Stimulated activated memory B cell treated with anti-CD40 and anti-IgM and Interleukin-4, amounts not matched to agents 10 μg/mL and 1 μg/mL and 100 μg/mL, for 72 hours (primary cell): ENCODE measurements at places on chromosomes 6 and 20.
A peak's percentile ranks its signal among the peaks of the same experiment; 100 is the strongest.

DNA sequence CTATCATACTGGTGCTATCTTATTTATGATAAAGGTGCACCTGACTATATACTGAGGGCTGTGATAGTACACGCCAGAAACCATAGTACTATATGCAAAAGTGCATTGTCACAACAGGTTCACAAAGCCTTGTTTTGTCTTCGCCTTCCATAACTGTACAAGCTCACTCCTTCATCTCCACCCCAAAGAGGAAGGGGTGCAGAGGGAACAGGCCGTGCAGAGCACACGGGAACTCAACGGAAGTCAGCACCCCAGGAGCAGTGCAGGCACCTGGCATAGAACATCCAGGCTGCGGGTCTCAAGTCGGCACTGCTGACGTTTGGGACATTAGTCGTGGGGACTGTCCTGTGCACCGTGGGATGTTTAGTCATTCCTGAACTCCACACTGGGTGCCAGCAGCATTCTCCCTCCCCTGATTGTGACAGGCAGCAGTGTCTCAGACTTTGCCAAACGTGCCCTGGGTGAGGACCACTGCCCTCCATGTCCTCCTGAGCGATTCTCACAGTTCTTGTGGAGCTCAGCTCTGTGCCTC lies 99.7 kb downstream of the PXDC1 start:
- ATAC-seq: no peak

DNA sequence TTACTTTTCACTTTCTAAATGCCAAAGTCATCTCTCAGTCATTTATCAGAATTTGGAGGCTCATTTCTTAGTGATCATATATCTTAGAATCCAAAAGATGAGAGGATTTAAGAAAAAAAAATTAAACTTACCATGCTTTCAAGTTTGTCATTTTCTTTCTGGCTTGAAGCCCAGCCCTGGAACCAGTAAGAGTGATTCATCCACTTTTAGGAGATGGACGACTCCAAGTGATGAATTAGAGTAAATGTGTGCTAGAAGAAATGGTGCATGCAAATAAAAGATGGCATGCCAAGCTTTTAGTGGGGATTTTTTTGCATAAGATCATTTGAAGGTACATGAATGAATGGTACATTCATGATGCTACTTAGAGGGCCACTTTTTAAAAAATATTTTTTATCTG lies 20.1 kb downstream of the PLCB1 start:
- ATAC-seq: no peak

GRCh38 chr6:96051555-96051954 lies 35.8 kb downstream of the FUT9 start:
- no peak for ATAC-seq

- ATAC-seq: no peak
Measured at GRCh38 chr20:36830791-36831691, 44.9 kb upstream of the TLDC2 start.

DNA sequence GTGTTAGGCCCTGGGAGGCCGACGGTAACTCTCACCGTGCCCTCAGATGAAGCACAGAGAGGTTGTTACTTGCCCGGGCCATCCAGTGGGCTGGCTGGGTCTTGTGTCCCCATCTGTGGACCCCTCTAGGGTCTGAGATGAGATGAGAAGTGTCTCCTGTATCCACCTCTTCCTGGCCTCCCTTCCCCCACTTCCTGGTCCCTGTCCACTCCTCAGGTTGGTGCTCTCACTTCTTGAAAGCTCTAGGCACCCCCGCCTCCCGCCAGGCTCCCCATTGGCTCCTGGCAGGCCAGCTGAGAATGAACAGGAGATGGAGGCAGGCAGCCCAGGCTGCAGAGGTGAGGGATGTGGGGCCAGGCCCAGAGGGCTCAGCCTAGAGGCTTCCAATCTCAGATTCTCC lies 1.5 kb downstream of the MMP24OS start:
- ATAC-seq: no peak

DNA sequence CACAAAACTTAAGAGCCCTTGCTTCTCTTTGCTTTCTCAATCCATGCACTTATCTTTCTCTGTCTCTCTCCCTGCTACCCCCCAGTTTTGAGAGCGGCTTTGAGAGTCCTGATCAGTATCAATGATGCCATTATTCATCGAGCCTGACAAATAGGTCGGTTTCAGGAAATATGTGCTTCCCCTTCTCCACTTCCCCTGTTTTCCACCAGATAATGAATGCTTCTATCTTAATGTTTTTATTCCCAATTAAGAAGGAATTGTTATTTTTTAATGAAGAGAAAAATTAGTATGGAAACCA lies 117.7 kb downstream of the KIF13A start:
- ATAC-seq: no peak

DNA sequence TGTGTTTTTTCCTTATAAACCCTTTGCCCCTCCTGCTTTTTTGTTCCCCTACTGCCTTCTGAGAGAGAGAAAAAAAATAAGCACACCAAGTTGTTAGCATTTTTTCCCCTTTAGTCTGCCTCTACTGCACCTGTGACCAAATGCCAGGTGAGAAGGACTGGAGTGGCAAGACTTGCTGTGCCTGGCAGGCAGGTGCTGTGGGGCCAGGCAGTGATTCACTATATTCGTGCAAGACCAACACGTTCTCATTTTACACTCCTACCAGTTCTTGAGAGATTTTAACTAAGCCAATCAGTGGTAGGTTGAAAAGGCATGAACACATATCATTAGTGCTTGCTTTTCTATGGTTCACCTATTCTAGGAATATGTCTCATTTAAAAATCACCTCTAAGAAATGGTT lies 109.7 kb downstream of the FIG4 start:
- no peak for ATAC-seq

- ATAC-seq: no peak
Measured at GRCh38 chr20:8960241-8960640, 108.6 kb upstream of the PLCB4 start.

DNA sequence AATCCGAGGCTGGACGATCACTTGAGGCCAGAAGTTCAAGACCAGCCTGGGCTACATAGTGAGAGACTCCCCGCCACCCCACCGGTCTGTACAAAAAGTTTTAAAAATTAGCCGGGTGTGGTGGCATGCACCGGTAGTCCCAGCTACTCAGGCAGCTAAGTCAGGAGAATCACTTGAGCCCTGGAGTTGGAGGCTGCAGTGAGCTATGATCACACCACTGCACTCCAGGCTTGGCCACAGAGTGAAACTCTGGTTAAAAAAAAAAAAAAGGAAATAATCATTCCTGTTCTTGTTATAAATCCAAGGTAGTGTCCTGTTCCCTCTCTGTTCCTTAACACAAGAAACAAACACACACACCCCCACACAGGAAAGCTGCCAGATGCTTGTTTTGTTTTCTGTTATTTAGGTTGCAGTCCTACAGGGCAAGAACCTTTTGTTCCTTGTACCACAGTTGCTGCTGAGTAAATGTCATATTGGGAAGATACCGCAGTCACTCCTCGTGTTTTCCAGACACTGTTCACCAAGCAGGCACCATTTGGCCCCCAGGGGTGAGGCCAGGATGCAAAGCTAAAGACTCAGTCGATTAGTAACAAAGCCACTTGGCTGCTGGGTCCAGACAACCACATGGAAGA lies 28.9 kb downstream of the ASIP start:
- no peak for ATAC-seq

DNA sequence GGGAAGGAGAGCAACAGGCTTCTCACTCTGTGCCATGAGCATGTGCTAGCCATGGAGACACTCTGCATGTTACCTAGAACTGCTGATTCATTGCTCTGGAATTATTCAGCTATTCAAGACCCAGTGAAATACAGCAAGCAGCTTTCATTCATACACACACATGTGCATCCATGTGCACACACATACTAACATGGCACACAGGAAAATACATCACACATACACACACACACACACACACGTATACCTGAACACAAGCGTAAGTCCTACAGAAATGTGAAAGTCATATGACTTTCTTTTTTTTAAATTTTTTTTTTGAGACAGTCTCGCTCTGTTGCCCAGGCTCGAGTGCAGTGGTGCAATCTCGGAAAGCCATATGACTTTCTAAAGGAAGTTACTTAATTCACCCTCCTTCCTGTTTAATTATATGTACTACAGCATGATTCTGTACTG lies 108.2 kb upstream of the NFATC2 start:
- peak; percentile 67 for ATAC-seq

DNA sequence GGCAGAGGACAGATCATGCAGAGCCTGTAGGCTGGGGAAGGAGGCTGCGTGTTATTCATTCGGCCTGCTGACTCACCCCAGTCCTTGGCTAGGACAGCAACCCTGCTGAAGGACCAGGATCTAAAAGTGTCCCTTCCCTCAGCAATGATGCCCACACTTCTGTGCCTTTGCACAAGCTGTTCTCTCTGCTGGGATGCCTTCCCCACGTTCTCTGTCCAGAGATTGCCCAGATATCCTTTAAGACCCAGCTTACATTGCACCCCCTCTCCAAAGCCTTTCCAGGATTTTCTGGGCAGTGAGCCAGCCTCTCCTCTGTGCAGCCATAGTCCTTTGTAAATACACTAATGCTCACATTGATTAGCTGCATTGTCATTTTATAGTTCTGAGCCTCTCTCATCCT lies 99.3 kb upstream of the CHD6 start:
- no peak for ATAC-seq

GRCh38 chr6:71619836-71620235 lies 266.5 kb upstream of the RIMS1 start:
- ATAC-seq: no peak

GRCh38 chr6:139148557-139149235 lies 13.8 kb downstream of the HECA start:
- ATAC-seq: no peak

DNA sequence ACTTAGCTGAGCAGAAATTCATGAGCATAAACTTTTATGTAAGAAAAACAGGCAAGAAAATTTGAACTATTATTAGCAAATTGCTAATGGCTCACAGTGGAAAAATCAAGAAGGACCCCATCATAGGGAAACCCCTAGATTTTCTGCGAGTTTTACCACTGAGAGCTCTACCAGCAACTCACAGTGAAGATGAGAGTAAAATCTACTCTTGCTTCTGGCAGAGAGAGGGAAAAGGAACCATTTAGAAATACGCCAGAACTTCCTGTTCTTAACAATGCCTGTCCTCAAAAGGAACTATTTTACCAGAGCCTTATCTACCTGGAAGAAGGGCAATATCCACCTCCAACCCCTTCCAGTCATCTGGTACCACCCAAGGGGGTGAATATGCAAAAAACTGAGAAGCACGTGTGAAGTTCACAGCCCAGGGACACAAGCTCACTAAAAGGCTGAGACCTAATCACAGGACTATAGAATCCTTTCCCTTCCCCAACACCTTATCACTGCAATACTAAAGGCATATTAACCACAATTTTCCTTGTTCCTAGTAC lies 34.4 kb upstream of the ASF1A start:
- peak; percentile 50 for ATAC-seq

DNA sequence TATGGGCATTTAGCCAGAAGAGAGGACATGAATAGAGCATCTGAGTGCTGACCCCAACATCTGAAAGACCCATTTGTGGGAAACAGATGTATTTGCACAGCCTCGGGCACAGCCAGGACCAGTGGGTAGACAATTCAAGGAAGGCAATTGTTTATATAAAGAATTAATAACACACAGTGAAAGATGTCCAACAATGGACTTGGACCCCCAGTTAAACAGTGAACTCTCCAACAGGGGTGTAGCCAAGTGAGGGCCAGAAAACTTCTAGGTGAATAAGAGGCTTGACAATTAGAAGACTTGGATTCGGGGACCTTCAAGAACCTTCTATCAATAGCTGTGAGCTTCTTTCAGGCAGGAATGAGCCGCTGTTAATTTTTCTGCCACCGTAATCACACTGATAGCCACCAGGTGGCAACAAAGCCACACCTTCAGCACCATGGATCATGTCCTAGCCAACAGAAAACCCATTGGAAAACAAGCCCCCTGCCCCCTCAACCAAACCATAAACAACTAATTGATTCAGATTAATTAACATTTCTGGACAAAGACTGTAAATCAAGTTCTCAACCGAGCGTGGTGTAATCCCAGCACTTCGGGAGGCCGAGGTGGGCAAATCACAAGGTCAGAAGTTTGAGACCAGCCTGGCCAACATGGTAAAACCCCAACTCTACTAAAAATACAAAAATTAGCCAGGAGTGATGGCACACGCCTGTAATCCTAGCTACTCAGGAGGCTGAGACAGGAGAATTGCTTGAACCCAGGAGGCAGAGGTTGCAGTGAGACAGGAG lies 8.8 kb upstream of the SRSF6 start:
- ATAC-seq: no peak

DNA sequence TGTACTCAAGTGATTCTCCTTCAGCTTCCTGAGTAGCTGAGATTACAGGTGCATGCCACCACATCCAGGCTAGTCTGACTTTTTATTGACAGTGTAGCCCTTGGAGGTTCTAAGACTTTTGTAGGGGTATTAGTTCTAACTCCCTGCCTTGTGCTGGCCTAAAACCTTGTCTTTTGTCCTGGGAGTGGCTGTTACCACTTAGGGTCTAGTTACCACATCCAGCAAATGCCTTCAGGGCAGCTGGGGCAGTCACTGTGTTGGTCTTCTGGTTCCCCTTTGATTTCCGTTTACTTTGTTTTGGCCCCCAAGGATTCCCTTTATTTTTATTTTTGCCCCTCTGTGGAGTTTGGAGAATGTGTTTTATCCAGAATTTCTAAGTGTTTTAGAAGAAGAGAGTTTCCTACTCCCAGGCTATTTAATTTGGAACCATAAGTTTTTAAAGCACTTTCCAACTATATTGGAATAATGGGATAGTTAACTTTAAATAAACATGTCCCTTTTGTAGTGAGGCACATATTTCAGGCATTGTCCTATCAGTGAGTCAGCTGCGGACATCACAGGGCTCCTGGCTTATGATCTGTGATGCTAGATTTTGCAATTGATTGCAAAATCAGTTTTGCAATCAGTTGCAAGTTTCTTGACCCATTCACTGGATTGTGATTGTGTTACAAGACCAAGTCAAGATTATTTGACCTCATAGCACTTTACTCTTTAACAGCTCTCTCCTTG lies 25.0 kb downstream of the IL22RA2 start:
- no peak for ATAC-seq

DNA sequence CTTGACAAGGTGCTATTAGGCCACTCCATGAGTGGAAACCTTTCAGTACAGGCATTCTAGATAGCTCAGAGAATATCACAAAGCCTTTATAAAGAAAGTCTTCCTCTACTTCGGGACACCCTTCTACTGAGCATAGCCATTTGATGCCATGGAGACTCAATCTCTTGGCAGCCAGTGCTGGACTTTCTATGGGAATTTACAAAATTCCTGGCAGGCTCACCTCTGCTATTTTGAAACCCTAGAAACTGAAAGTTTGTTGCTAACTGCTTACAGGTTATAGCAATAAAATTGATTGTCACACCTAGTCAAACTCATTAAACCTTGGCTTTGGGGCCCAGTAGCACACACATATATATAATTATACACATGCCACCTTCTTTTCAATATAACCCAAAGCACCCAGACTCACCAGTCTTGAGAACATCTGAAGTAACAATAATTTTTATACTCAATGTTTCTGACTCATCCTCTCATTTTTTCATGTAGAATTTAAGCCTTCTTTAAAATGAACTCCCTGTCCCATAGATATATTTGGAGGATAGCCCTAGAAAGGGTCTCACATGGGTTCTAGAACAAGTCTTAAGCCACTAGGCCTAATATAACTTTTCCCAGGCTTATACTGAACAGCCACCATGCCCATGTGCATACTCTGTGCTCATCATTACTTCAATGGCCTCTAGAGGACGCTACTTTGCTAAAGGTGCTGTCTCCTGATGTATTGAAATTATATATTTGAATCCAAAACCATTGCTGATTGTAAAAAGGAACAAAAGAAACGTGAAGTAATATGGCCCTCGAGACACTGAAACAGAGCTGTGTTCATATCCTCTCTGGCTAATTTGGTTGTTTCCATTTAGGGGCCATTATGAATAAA lies 368.1 kb upstream of the MARCKS start:
- no peak for ATAC-seq
